ENCODE measurements at places on chromosomes 2 and 18.
A peak's percentile ranks its signal among the peaks of the same experiment; 100 is the strongest.

DNA sequence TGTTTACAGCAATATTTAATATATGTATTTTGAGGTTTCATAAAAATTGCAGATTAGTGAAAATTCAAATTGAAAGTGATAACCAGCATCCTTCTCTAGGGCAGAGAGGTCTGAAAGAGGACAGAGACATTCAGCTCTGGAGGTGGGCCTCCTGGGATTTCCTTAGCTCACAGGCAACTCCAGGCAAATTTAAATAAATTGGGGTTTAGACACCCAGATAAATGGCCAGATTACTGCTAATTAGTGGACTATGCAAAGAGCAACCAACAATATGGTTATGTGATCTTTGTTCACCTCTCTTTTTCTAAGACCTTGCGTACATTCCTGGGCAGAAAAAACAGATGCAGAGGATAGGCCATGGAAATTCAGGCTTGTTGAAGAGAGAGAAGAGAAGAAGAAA is 1282.8 kb upstream of the ACVR2A start:
- DNase-seq = no peak

DNA sequence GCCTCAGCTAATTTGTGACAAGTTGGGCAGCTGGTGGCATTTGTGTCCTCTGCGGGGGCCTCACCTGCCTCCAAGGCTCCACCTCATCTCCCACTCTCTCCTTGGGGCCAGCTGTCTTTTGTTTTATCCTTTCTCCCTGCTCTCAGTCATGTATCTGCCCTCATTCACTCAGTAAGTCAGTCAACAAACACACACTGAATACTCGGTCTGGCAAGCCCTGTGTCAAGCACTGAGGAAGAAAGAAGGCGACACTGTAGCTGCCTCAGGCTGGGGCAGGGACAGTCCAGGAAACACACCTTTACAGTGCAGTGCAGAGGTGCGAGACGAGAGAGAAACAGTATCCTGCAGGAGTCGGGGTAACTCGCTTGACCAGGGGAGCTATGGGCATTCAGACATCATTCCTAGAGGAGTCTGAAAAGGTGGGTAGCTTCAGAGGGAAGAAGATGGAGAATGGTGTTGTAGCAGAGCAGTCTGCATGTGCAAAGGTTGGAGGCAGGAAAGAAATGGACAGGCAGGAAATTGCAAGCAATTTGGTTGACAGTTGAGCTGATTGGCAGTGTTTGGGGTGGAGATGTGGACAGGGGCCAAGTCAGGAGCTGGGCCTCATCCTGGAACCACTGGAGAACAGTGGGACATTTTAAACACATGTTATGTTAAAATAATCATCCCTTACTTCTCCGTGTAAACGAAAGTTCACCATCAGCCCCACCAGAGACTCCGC is 34.9 kb downstream of the SCTR start:
- DNase-seq = peak; percentile 42

GRCh38 chr2:239770246-239770639 is 254.9 kb downstream of the NDUFA10 start:
- DNase-seq = no peak

DNA sequence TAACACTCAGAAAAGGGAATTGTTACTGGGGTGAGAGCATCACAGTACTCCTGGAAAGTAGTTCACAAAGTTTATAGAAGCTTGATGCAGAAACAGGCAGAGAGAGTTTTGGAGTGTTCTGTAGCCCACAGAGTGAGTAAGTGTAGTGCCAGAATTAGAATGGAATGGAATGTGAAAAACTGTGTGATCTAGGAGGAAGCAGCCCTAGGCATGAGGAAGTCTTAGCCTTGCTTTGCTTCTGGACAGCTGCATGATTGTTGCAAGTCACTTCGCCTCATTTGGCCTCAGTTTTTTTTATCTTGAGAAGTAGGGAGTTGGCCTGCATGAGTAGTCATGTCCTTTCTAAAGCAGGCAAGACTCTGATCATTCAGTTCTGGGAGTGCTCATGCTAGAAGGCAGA is 10.9 kb downstream of the SERPINB12 start:
- no peak for DNase-seq

DNA sequence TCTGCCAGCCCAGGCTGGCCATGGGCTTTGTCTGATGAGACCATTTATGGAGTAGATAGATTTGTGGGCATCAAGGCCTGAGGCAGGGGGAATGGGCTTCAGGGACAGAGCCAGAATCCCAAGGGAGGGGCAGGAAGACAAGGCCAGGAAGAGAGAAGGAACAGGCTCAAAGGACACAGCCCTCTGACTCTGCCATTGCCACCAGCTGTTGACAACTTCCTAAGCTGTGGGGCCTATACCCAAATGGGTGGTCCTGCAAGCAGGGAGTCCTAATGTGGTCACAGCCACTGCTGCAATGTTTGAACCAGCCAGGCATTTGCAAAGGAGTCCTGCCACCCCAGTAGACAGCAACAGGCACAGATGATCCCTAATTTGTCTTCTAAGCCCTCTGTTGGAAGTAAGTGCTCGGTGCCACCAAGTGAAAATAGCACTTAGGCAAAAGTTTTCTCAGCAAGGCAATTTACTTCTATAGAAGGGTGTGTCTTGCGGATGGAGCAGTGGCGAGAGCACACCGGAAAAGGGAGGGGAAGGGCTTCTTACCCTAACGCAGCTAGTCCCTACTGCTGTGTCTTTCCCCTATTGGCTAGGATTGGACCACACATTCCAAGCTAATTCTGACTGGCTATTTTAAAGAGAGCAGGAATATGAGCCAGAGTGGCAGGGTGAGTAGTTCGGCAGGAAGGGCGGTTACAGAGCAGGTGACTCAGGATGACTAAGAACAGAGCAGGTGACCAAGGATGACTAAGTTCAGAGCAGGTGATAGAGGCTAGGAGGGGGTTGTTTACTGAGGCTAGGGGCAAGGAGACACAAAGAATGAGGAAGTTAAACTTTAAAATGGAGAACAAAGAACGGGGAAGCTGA is 47.2 kb downstream of the C1QL2 start:
- no peak for DNase-seq

GRCh38 chr2:88125344-88125923 is 2.4 kb downstream of the FABP1 start:
- no peak for DNase-seq

DNA sequence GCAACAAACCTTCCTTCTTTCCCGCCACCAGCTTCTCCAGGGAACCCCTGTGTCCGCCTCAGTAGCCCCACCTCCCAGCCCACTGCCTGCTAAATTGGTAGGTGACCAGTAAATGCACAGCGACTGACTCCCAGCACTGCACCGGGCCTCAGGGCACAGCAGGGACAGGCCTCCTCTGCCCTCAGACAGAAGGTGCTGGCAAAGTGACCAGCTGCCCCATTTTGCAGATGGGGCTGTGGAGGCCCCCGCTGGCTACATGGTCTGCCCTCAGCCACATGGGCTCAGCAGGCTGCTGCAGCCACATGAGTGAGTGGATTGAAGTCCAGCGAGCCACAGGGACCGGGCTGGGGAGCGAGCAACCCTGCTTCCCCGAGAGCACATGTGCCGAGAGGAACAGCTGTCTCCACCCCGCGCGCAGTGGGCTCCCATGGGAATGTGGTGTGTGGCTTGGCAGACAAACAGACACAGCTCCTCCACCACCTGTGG is 7.8 kb upstream of the NPPC start:
- DNase-seq = peak; percentile 85

GRCh38 chr2:230913406-230914143 is 11.5 kb downstream of the GPR55 start:
- no peak for DNase-seq
